ENCODE measurements at places on chromosomes 13 and 19.

DNA sequence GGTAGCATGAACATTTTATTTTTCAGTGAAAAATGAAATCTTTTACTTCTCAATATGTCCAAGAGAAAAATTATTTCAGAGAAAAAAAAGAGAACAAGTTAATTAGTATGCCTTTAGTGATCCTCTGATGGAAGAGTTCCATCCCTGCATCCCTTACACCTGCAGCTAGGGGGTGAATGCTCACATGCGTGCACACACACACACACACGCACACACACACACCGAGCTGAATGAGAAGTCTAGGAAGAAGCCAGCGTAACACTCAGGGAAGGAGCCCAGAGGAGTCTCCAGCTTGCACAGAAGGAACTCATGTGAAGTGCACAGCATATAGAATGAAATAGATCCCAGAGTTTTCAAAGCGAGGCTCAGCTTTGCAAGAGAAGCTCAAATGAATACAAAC, 510.5 kb downstream of the IRS2 start:
- no peak for DNase-seq

GRCh38 chr13:27034678-27035111, 136.9 kb downstream of the USP12 start:
- DNase-seq = no peak

DNA sequence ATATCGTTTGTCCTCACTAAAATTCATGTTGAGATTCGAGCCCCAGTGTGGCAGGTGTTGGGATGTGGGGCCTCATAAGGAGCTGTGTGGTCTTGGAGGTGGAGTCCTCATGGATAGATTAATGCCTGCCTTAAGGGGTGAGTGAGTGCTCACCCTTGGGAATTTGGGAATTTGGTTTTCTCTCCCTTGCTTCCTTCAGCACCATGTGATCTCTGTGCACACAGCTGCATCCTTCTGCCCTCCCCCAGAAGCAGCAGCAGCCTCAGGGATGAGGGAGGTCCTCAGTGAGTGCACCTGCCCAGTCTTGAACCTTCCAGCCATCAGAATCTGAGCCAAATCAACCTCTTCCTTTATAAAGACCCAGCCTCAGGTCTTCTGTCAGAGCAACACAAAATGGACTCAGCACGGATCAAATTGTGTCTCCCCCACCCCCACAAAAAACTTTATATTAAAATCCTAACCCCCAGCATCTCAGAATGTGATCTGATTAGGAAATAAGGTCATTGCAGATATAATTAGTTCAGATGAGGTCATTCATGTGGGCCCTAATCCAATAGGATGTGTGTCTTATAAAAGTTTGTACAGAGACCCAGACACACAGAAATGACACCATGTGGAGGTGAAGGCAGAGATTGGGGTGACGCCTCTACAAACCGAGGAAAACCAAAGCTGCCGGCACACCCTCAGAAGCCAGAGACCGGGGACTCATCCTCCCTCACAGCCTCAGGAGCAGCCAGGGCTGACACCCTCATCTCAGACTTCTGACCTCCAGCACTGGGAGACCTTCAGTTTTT, 12.9 kb downstream of the CYTH2 start:
- no peak for DNase-seq

DNA sequence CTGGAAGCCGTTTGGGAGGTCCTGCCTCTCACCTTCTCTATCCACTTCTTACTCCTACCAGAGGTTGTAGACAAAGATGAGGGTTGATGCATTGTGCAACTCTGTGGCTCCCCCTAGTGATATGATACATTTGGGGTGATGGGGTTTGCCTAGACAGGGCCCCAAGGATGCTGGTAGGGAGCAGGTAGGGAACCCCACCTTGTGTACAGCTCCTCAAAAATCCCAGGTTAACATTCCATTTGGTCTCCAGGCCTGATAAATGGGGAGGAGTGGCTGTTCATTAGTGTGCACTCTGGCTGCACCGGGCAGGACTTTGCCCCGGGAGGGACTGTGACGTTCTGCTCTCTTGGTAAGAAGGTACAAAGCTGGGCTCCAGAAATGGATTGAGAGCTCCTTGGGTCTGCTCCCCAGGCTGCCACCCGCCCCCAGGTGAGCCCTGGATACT, 19.2 kb downstream of the SIGLEC8 start:
- DNase-seq = no peak

- DNase-seq = peak; percentile 40
Observed at GRCh38 chr19:43780706-43781525, at the start of gene KCNN4. Gene KCNN4 (minus strand): TSS chr19:43780973. CDS start chr19:43780861, 112 bp downstream.

DNA sequence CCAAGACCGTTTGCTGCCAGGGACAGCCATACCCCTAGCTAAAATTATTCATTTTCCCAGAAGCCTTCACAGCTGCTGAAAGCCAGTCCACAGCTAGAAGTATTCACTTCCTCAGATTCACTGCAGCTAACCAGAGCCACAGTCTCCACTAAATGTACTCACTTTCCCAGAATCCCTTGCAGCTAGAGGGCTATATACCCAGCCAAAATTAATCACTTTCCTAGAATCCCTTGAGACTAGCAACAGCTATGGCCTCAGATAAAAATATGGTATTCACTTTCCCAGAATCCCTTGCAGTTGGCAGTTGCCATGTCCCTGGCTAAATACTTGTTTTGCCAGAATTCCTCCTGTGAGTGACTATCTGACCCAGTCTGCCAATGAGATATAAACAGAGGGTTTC, 13.8 kb upstream of the MEIS3 start:
- no peak for DNase-seq

- DNase-seq = no peak
Observed at GRCh38 chr13:108494991-108495645, 134.3 kb upstream of the MYO16 start.

DNA sequence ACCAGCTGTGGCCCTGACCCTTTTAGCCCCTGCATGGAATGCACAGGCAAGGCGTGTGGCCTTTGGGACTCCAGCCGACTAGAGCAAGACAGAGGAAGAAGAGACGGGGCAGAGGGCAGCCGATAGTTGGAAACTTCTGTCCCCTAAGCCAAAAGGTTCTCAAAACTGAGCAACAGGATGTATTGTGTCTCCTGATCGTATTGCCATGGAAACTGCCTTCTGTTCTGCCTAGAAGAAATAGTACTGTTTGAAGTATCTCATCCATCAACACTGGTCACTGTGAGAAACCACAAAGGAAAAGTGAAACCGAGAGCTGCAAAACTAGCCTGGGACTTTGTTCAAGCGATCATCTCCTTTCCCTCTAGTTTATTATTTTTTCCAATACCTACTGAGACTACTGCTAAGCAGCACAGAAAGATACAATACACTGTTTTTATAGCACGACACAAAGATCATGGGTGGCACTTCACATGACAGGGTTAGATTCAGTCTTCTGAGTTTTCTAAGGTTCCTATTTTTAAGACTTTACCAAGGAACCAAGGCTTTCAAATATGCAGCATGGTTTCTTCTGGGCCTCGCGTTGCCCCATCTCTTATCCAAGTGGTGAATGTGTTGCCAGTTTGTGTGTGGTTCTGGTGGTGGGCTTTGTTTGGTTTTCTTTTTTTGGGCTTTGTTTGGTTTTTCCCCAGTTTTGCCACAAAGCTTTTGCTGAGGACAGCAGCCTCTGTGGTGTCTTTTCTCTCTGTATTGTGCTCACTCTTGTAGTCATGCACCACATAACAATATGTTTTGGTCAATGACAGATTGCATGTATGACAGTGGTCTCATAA, 49.3 kb upstream of the GPR183 start:
- no peak for DNase-seq

DNA sequence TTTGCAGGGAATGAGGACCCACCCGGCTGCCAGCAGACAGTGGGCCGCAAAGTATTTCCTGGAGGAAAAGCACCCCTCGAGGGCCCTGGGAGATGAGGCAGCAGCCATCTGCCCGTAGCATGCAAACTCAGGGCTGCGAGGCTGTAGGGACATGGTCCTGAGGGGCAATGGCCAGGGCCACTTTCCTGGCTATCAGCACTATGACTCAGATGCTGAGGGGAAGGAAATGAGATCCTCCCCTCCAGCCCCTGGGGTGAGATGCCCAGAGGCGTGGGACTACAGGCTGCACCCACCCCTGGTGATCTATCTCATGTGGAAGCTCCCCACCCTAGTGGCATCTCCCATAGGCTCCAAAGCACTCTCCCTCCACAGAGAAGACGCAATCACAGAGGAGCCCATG, 80.1 kb downstream of the SLC7A1 start:
- no peak for DNase-seq

- no peak for DNase-seq
Observed at GRCh38 chr13:80510686-80511085, 169.8 kb upstream of the SPRY2 start.

Data from esophagus squamous epithelium (tissue), 5 donors.